ENCODE measurements at places on chromosomes 7 and 10.
A peak's percentile ranks its signal among the peaks of the same experiment; 100 is the strongest.

GRCh38 chr10:112565434-112566053 lies 118.5 kb downstream of the VTI1A start:
- no peak overlapping the region for H3K4me3 ChIP-seq
- DNase-seq = no peak
- no peak overlapping the region for H3K27ac ChIP-seq
- H3K27me3 ChIP-seq = no peaks in the 10 kb centered on the region

- no peak for DNase-seq
- H3K4me3 ChIP-seq = no peak overlapping the region
- no peaks in the 10 kb centered on the region for H3K4me1 ChIP-seq
- peaks cover 2% of the 10 kb centered on the region for H3K27me3 ChIP-seq
- no peaks in the 10 kb centered on the region for H3K36me3 ChIP-seq
Observed at GRCh38 chr10:58791137-58791536, 278.5 kb downstream of the BICC1 start.

- no peak overlapping the region for H3K27ac ChIP-seq
- no peak for DNase-seq
- no peaks in the 10 kb centered on the region for H3K36me3 ChIP-seq
- H3K4me3 ChIP-seq = no peak overlapping the region
- no peaks in the 10 kb centered on the region for H3K4me1 ChIP-seq
Observed at GRCh38 chr7:84339306-84339705, 144.7 kb upstream of the SEMA3A start.

GRCh38 chr7:121504482-121504881 lies 108.4 kb upstream of the FAM3C start:
- peaks cover 20% of the 10 kb centered on the region for H3K4me1 ChIP-seq
- no peak for DNase-seq
- peaks cover 1% of the 10 kb centered on the region for H3K27me3 ChIP-seq
- peaks cover 31% of the 10 kb centered on the region for H3K36me3 ChIP-seq

DNA sequence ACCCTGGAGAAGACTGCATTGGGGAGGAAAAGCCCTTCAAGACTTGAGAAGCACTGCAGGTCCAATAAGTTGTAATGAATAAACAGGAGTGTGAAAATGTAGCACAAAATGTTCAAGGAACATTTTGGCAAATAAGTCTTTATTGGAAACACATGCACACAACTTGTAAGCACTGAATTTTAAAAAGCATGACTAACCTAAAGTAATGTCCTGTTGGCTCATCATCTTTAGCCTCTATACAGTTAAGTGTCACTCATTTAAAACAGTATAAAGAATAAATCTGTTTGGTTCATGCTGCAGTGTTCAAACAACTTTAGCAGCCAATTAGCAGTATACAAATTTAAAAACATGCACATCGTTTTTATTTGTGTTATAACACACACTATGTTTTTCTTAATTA lies 108.6 kb downstream of the CDK6 start:
- DNase-seq = no peak
- H3K27me3 ChIP-seq = no peaks in the 10 kb centered on the region
- peak overlapping the region; percentile 16 for H3K27ac ChIP-seq
- no peak overlapping the region for H3K4me3 ChIP-seq
